ENCODE measurements at places on chromosomes 12 and 14. TPM values are rescaled to one million over a fixed set of nuclear protein-coding genes. Genes with fewer than 3 reads are reported as not detected.

The TCL1B gene
- not detected for total RNA-seq

The SLC6A13 gene
- total RNA-seq, result not detected

The CPNE6 gene
- total RNA-seq, result not detected

The PMEL gene
- total RNA-seq, result 0.47 TPM

Measured in pericardium fibroblast (primary cell).